Activated B cell treated with CpG ODN at 0.5 μM for 24 hours (primary cell): ENCODE measurements at places on chromosomes 2 and 18. TPM values are rescaled to one million over a fixed set of nuclear protein-coding genes. Genes with fewer than 3 reads are reported as not detected.

The ELOA2 gene
- not detected in 2 replicates for total RNA-seq

The IL1F10 gene
- not detected in 2 replicates for total RNA-seq

The KIF5C gene
- total RNA-seq = 1.4 and 2.6 TPM in 2 replicates

The EGR4 gene
- total RNA-seq = 0.20 TPM in 1 of 2 replicates, not detected in the other

The SLC14A1 gene
- 1.2 and 2.0 TPM in 2 replicates for total RNA-seq

The TNFAIP6 gene
- total RNA-seq = 0.29 TPM in 1 of 2 replicates, not detected in the other

The THAP4 gene
- 23.7 and 26.7 TPM in 2 replicates for total RNA-seq

The PELI1 gene
- 81.4 and 93.1 TPM in 2 replicates for total RNA-seq

The MROH2A gene
- not detected in 2 replicates for total RNA-seq

The OSBPL6 gene
- 0.10 TPM in 1 of 2 replicates, not detected in the other for total RNA-seq

The ANKRD53 gene
- total RNA-seq = 0.71 and 2.5 TPM in 2 replicates

The HOXD9 gene
- not detected in 2 replicates for total RNA-seq

The TMEM127 gene
- 36.6 and 43.2 TPM in 2 replicates for total RNA-seq

The POTEE gene
- 0.29 and 0.39 TPM in 2 replicates for total RNA-seq

The TSHZ1 gene
- 7.9 and 8.6 TPM in 2 replicates for total RNA-seq

The GALR1 gene
- not detected in 2 replicates for total RNA-seq

The CLIP4 gene
- total RNA-seq = 5.7 and 5.8 TPM in 2 replicates

The ASNSD1 gene
- total RNA-seq = 27.5 and 31.1 TPM in 2 replicates

The ATP6V1B1 gene
- total RNA-seq = not detected in 2 replicates

The POMC gene
- total RNA-seq = 3.2 and 4.4 TPM in 2 replicates

The CKAP2L gene
- total RNA-seq = 1.2 TPM in 2 replicates
